Tibial nerve (tissue), 4 donors: ENCODE measurements at places on chromosomes 1 and 21.

DNA sequence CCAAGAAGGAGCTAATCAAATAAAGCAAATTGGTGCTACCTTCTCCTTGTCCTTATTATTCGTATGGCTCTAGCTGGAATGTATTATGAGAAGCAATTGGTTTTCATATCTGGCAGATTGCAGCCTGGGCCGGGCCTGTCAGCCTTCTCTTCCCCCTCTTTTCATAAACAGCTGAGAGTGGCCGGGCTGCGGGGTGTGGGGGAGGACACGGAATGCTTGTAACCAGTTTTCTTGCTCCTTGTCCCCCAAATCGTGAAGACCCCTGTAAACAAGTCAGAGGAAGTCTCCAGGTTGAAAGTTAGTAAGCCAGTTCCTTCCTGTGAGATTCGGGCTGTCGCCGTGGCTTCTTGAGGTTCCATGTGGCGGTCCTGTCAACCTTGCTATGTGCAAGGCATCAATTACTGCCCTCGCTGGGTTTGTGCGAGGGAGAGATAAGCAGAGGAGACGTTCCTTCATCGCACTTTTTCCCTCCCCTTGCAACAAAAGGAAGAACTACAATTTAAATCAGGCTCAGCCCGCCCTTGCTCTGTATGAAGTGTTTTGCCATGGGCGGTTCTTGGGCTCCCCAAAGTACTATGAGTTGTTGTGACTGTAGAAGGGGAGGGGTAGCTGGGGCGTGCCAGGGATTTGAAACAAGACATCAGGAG is 450.7 kb downstream of the CAMTA1 start:
- DNase-seq: no peak

GRCh38 chr21:27812279-27812678 is 845.4 kb upstream of the ADAMTS5 start:
- DNase-seq: no peak

GRCh38 chr1:51584021-51584420 is 32.9 kb upstream of the OSBPL9 start:
- no peak for DNase-seq

DNA sequence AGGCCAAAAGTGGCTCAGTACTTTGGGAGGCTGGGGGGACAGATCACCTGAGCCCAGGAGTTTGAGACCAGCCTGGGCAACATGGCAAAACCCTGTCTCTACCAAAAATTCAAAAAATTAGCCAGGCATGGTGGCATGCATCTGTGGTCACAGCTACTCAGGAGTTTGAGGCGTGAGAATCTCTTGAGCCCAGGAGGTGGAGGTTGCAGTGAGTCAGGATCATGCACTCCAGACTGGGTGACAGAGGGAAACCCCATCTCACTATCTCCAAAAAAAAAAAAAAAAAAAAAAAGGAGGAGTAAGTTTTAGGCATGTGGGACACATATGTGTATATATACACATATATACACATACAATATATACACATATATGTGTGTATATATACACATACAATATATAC is 165.3 kb upstream of the DPYD start:
- no peak for DNase-seq

- DNase-seq: no peak
These were observed 182.0 kb downstream of the PLA2G4A start for GRCh38 chr1:187010571-187011309.

- DNase-seq: no peak
These were observed 130.9 kb downstream of the GLIS1 start for GRCh38 chr1:53608071-53608470.

DNA sequence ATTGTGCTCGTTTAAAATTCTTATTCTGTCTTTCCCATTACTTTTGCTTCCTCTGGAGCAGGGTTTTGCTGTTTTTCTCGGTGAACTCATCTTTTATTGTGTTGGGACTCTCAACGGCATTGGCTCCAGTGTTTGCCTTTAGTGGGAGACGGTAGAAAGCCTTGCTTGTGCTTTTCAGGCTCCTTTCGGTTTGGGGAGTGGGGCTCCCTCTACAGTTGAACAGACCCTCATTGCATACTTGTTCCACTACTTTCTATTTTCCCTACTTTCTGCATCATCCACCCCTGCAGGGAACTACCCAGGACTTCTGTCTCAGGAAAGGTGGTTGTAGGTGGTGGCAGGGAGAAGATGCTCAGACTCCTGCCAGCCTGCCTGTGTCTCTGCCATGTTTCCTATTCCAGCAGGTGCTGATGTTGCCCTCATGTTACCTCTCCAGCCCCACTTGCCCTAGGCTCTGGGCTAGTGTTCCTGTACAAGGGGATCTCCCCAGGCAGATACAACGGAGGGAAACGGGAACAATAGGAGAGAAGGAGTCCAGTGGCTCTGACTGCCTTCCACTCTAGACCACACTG is 68.5 kb upstream of the ZBTB18 start:
- no peak for DNase-seq

- peak; percentile 9 for DNase-seq
These were observed 1.8 kb upstream of the KIF1B start for GRCh38 chr1:10208537-10208936.

DNA sequence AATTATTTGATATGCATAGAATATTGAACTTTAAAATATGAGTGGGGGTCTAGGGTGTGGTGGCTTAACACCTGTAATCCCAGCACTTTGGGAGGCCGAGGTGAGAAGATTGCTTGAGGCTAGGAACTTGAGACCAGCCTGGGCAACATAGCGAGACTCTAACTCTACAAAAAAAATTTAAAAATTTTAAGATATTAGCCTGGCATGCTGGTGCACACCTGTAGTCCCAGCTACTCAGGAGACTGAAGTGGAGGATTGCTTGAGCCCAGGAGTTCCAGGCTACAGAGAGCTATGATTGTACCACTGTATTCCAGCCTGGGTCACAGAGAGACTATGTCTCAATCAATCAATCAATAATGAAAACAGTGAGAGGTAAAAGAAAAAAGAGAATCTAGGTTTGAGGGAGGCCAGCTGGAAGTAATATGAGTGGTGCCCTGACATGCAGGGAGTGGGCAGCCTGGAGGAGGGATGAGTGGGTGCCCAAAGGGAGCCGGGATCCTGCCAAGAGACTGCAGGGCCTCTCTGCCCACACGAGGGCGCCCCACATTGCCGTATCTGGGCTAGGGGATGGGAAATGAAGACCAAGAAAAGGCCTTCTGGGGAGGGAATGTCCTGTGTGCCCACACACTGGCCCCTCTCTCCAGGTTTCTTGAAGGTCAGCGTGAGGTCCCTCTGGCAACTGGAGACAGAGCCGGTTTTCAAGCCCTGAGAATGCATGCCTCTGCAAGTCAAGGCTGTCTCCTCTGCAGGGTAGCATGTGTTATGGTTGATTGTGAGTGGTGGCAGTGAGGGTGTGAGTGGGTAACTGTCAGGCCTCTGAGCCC is 93.9 kb upstream of the PPM1J start:
- DNase-seq: peak; percentile 77

- DNase-seq: no peak
These were observed at the start of the genes LEPR and LEPROT for GRCh38 chr1:65420590-65421350. LEPR (plus strand) TSS chr1:65420668; CDS start chr1:65565566, 144,898 bp downstream. LEPROT (plus strand) TSS chr1:65420668; CDS start chr1:65420725, 57 bp downstream.

- no peak for DNase-seq
These were observed 4.2 kb downstream of the ADSS2 start for GRCh38 chr1:244447552-244447951.

DNA sequence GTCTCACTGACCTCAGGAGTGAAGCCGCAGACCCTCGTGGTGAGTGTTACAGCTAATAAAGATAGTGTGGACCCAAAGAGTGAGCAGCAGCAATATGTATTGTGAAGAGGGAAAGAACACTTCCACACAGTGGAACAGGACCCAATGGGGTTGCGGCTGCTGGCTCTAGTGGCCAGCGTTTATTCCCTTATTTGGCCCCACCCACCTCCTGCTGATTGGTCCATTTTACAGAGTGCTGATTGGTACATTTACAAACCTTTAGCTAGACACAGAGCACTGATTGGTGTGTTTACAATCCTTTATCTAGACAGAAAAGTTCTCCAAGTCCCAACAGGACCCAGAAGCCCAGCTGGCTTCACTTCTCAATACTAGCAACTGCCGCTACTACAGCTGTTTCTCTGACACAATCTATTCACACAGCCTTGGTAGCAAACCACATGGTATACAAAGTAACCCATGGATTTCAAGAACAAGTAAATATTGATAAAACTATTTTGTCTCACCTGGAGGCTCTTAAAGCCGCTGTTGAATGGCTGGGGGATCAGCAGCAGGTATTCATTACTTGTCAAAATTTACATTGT is 25.3 kb upstream of the ITLN1 start:
- no peak for DNase-seq

DNA sequence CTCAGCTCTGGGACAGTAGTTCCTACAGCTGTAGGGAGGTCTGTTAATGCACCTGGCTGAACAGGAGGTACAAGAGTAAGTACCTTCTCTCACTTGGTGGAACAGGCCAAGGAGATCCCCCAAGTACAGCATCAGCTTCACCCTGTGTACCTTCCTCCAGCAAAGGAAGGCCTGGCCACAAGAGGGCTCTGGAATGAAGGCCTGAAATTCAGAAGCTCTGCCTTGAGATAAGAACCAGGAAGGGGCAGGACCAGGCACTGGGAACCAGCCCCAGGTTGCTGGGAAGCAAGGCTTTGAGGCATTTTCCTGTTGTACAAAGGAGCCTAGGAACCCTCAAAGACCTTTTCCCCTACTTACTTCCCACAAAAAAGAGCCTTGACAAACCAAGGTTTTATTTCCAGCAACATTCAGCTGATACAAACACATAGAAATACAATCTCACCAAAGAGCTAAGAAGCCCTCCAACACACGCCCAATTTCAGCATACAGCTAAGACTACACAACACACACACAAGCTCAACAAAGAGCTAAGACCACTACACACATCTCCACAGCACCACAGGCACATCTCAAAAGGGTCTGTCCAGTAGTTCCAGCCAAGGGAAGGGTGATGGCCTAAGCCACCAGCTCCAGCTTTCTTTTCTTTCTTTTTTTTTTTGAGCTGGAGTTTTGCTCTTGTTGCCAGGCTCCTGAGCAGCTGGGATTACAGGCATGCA is 23.5 kb downstream of the F11R start:
- peak; percentile 41 for DNase-seq

DNA sequence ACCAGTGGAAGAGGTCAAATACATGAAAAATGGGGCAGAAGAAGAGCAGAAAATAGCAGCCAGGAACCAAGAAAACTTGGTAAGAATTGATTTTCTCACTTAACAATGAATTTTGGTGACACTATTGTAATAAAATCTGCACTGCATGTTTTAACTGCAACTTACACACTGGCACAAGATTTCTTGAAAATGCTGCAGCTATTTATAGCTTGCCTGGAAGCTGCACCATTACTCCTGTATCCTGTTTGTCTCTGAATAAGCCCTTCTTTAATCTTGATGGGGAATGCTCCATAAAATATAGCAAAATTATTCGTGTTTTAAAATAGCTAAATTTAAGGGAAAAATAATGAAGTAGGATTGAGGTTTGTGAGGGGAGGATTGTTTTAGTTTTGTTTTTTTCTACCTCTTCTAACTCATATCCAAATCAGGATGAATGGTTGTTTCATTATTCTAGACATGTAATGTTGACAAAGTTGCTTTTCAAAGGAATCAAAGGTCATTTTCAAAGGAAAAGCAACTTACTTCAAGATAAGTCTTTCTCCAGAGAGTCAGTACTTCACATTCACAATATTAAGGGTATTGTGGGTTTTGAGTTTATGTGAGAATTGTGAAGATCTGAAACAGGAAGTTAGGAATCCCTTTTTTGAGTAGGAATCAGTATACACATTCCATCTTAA is 120.9 kb downstream of the C1orf21 start:
- DNase-seq: no peak

GRCh38 chr1:224433701-224434672 is 610 bp downstream of the WDR26 start:
- DNase-seq: peak; percentile 18

- DNase-seq: no peak
These were observed 23.2 kb upstream of the CNIH3 start for GRCh38 chr1:224592636-224593582.

- DNase-seq: no peak
These were observed 86.9 kb downstream of the ADAMTS1 start for GRCh38 chr21:26758083-26758880.

GRCh38 chr21:17688912-17689874 is 76.5 kb upstream of the BTG3 start:
- peak; percentile 27 for DNase-seq
